Ovary (tissue), 10 donors: ENCODE measurements at places on chromosomes 12 and 14. TPM values are rescaled to one million over a fixed set of nuclear protein-coding genes. Genes with fewer than 3 reads are reported as not detected.

The LRTM2 gene
- total RNA-seq: not detected

DNA sequence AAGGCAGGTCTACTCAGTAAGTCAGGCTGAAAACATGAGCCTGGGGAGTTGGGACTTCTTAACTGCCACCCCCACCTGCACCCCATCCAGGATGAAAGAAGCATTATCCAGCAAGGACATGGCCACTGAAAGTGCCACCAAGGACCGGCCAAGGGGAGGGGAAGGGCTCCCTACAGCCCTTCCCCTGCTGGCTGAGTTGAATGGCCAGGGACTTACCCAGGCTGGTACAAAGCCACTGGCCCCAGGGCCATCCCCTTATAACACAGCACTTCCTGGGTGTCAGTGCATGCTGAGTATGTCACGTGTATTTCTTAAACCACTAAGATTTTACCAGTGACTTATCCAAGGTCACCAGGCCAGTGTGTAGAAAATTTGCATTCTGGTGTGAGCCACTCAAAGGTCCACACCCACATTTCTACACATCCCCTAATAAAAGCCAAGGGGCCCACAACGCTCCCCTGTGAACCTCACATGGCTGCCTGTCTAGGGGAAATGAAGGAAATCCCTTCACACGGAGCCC lies 29.3 kb upstream of the ZFP36L1 start:
- no peak for DNase-seq

The MGP gene
- total RNA-seq: 313 TPM

The PLEK2 gene
- not detected for total RNA-seq

DNA sequence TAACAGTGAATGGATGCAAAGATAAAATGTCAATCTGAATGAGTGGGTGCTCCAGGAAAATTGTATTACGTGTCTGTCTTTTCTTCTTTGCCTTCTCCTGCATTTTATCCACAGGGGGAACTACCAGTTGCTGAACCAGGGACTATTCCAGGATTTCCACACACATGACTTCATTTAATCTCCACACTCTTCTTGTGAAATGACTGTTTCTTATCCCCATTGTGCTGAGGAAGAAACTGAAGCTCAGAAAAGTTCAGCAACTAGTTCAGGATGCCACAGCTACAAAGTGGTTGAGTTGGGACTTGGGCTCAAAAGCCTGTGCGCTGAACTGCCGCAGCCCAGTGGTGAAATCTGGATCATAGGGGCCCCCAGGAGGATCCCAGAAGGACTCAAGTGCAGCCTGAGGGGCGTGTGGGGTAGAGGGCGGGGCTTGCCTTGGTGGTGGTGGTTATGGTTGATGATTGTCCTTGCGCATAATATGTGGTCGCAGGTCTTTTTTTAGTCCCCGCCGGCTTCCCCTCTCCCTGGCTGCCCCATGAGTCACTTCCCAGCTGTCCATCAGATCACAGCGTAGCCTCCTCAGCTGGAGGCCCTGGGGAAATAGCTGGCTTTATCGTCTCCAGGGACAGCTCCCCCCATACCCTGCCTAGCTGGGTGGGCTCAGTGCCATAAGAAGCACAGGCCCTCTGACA lies 235.2 kb upstream of the CRY1 start:
- DNase-seq: no peak

The MAP1LC3B2 gene
- 9.9 TPM for total RNA-seq

DNA sequence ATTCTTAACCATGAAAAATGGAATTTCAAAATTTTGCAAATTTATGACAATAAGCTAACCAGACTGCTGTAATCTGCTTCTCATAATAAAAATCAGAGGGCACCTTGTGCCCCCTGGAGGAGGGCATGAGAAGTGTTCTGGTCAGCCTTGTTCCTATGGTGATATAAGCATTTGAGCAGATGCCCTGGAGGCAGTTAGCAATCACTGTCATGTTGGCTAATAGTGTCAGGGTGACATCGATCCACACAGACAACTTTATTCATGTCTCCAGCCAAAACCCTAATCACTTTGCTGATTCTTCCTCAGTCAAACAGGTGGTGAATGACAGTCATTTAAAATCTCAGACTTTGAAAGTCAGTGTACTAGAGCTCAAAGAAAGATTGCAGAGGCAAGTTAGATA lies 943.0 kb downstream of the GALC start:
- no peak for DNase-seq

DNA sequence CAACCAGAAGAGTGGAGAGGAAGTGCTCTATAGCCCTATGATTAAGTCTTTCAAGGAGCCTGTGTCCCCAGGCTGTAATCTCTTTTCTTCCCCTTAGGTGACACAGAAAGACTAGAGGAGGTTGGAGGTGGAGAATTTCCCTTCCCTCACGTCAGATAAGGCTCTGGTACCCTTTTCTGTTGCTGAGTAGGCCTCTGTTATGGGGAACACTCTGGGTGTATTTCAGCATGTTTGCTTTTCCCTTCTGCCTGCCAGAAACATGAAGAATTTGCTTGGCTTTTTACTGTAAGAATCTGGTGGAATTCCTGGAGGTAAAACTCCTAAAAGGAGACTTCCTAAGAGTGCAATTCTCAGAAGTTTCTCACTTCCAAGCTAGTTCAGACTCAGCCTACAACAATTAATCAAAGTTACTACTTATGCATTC lies 58.3 kb downstream of the SIX1 start:
- no peak for DNase-seq

DNA sequence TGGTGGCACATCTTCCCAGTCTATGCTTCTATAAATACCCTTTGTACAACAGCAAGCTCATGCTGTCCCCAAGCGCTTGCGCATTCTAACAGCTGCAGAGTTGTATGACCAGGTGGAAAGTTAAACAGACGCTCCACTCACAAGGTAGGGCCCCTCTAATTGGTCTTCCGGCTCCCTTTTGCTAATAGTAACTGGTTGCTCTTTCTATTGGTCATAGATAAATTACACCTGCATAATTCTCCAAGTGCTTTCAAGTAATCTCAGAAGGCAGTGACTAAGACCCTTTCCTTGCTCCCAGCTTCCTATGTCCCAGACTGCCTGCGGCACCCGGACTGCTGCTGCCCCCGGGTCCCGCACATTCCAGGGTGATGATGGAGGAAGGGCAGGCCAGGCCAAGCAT lies 6.1 kb upstream of the TSPAN9 start:
- no peak for DNase-seq

GRCh38 chr12:22038734-22039133 lies 7.3 kb upstream of the CMAS start:
- no peak for DNase-seq

The NOC4L gene
- 8.6 TPM for total RNA-seq

DNA sequence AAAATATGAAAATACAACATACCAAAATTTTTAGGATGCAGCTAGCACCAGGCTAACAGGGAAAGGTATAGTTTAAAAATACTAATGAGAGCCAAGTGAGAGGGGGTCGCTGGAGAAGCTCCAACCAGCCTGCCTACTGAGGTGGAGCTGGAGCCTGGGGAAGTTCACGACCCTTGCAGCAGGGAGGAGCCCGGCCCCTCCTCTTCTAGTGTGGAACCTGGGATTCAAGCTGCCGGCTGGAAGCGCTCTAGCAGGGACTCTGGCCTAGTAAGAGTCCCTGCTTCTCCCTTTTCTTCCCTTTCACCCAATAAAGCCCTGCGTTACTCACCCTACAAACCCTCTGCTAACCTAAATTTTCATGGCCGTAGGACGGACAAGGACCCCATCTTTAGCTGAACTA lies 5.0 kb upstream of the KCNK13 start:
- DNase-seq: no peak

- no peak for DNase-seq
Measured at GRCh38 chr14:102883089-102883541, 39.3 kb upstream of the AMN start.

- DNase-seq: no peak
Measured at GRCh38 chr12:80269803-80270552, 170.6 kb downstream of the OTOGL start.

- no peak for DNase-seq
Measured at GRCh38 chr12:6273541-6274230, 36.8 kb upstream of the PLEKHG6 start.

- DNase-seq: no peak
Measured at GRCh38 chr12:61863811-61864210, 396.4 kb upstream of the USP15 start.

DNA sequence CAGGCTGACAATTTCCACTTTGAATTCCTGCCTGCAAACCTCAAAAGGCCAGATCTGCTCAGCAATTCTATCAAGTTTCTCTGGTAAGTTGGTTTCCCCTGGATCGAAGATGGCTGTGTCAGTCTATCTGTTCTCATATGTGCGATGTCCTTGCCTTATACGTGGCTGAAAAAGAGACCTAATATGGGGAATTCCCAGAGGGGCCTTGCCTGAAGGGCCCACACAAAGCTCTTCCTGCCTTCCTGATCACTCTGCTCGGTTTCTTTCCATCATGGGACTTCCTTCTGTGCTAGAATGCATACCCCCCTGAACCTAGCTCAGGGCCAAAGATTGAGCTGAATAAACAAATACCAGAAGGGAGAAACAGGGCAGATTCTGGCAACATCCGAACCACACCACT lies 13.2 kb downstream of the TCL1B start:
- DNase-seq: no peak

- DNase-seq: no peak
Measured at GRCh38 chr14:98694541-98694940, 577.5 kb downstream of the BCL11B start.

GRCh38 chr12:110732572-110732971 lies 10.1 kb downstream of the PPP1CC start:
- DNase-seq: no peak

The COQ10A gene
- total RNA-seq: 14.9 TPM
